AG08395 (cell line): ENCODE measurements at places on chromosomes 3 and 15.

- DNase-seq: no peak
Observed at GRCh38 chr3:63685340-63685739, 32.9 kb downstream of the SNTN start.

GRCh38 chr3:131142580-131142979, 115.9 kb downstream of the NEK11 start:
- DNase-seq: no peak

DNA sequence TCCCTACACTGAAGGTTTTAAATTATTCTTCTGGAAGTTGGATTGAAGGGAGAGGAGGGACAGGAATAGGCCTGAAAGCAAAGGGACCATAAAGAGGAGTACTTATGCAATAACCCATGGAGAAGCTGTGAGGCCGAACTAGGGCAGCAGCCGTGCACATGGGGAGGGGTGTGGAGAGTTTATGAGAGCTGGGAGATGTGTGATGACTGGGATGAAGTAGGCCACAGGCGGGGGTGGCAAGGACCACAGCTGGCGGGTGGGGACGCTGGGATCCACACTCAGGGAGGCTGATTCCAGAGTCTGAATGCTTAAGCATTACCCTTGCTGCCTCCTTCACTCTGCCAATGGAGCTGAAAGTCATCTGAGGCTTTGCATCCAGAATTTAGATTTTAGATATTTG, 123.8 kb downstream of the ARNT2 start:
- no peak for DNase-seq

DNA sequence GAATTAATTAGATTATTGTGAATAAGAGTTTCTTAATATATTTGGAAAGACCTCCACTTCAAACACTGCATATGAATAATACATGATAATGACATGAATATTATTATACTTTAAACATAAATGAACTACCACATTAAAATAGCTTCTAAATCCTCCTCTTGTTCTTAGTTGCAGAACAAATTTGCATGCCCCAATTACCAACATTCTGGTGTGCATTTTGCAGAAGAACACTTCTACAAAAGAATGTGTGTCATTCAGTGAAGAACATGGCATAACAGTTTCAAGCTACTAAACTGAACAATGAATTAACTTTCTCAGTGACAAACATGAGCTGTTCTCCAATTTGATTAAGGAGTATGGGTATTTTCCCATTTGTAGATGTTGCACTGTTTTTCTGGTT, 711.3 kb upstream of the NAALADL2 start:
- DNase-seq: no peak

GRCh38 chr3:39146083-39146501, 7.3 kb downstream of the CSRNP1 start:
- no peak for DNase-seq

- no peak for DNase-seq
Observed at GRCh38 chr3:44894485-44894884, 20.1 kb downstream of the TGM4 start.

- DNase-seq: no peak
Observed at GRCh38 chr3:10259798-10260197, 11.5 kb downstream of the TATDN2 start.

- no peak for DNase-seq
Observed at GRCh38 chr15:70443486-70444273, 319.7 kb downstream of the UACA start.

DNA sequence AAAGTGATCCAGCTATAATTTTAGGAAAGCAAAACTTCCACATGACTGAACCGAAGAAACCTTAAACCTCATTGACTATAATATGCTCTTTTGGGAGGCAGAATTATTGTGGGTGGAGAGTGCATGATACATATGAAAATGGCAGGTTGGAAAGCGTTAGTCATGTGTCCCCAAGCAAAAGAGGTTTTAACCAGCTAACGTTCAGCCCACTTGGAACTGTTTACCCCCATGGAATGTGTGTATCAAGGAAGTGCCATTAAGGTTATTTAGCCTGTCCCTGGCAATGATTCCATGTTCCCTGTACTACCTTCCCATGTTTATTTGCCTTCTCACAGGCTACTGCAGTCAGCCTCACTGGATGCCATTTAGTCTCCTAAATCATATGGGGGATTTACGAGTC, 44.1 kb upstream of the LRRC58 start:
- DNase-seq: no peak

GRCh38 chr15:64324165-64324877, 31.7 kb downstream of the CSNK1G1 start:
- DNase-seq: no peak

- peak; percentile 75 for DNase-seq
Observed at GRCh38 chr15:90592131-90592881, 62.6 kb downstream of the CRTC3 start.

DNA sequence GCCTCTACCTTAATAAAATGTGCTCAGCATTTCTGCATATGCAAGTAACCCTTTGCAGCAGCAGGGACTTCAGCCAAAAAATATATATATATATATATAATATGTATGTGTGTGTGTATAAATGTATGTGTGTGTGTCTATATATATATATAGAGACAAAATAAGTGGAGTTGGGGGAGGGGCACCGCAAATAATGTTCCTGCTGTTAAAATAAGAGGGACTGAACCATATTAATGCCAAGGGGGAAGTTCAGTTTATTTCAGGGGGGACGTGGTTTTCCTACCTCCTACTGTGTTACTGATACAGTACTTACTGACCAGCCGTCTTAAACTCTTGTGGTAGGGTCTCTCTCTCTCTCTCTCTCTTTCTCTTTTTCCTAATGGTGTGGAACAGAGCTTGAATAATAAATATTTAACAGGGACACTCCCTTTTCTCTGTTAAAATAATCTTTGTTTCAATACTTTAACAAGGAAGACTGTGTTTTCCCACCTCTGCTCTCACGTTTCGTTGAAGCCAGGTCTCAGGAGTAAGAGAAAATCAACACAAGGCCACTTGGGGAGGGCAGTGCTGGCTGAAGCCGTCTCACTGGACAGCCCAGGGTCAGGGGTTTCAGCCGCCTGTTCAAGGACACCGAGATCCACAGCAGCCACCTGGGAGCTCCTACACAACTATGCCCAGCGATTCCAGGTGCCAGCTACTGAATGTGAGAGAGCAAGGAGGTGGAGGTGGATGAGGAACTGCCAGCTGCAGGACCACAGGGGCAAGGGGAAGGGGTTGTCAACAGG, 42.8 kb upstream of the ADAMTSL3 start:
- no peak for DNase-seq

DNA sequence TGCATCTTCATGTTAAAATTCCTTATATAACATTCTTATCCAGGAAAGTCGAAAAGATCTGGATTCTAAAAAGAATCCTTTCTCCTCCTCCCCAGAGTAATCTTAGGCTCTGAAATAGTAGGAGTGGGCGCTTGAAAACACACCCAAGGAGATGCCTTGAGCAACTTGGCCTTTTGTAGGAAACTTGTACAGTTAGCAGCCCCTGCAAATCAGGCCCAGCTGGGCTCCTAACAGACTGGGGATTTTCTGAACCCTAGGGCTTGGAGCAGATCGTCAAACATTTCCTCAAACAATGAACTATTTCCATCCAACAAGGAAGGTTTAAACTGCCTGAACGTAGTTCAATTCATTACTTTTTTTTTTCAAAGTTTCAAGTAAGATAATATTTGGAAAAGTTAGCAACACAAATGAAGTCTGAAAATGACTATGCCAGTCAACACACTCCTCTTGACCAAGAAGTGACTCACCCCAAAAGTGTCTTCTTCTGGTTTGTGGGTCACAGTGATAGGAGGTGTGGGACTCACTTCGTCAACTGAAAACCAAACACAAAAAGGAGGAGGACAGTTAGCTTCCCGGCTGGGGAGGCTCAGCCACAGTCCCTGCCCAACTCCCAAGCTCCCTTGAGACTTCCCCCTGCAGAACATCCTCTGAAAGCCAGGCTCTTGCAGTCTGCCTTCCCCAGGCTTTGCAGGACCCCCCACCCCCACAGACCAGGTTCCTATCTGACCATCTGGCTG, 129.7 kb downstream of the NTRK3 start:
- peak; percentile 42 for DNase-seq

- peak; percentile 48 for DNase-seq
Observed at GRCh38 chr3:129992781-129993180, 18.3 kb downstream of the TRH start.

DNA sequence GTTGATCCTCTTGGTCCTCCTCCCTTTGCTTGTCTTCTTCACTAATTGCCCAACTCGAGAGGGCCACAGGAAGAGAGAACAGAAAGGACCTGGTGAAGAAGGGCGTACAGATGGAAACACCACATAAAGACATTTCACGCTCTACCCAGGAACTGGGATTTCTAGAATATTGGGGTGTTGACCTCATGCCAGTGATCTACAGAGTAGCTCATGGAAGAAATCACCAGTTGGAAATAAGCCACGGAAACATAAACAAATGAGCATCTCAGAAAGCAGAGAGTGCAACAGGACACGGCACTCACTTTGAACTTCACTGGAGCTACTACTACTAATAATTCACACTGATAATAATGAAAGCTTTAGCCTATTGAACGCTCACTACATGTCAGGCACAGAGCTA, 84.6 kb upstream of the ARHGEF3 start:
- DNase-seq: no peak

DNA sequence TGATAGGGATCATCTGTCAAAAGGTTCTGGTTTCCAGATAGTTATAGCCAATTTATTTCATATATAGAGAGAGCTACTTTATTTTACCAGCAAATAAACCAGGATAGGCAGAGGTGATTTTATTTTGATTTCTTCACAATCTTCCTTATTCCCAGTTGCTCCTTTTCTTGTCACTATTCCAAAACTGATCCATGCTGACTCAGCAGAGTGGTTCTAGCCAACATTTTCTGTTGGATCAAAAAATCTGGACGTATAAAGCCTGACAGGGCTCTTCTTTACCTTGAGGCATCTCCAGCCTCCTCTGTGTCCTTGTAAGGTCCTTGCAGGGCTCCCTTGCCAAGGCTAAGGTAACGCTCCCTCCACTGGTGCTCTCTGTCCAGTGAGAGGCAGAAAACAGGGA, 15.8 kb downstream of the HDC start:
- no peak for DNase-seq

DNA sequence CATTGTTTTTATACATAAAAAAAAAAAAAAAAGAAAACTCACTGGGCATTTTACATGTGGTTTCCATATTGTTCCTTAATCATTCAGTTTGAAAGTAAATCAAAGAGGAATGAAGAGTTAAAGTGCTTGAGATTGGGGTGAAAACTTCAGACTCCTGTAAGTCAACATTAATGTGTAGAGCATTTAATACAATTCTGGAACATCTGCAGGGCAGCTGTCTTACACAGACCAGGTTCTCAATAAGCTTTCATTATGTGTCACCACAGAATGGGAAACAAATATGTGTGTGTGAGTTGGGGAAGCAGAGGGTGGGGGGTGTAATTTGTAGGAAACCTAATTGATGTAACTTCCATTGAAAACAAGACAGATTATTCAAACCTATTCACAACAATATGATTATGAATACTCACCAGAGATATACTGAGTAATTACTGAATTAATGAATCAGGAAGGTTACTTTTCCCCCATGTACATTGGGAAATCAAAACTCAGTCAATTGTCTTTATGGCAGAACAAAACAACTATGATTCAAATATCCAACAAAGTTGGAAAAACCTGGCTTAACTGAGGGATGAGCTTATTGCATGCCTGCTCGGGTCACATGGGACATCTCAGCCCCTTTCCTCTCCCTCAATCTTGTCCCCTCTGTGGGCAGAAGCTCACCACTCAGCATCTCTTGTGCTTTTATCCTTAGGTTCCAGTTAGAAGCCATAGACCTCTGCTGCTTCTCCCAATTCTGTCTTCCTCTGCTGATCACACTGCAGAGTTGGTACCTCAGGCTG, 281.2 kb upstream of the THBS1 start:
- DNase-seq: no peak

GRCh38 chr3:28151608-28152228, 89.7 kb upstream of the CMC1 start:
- no peak for DNase-seq

DNA sequence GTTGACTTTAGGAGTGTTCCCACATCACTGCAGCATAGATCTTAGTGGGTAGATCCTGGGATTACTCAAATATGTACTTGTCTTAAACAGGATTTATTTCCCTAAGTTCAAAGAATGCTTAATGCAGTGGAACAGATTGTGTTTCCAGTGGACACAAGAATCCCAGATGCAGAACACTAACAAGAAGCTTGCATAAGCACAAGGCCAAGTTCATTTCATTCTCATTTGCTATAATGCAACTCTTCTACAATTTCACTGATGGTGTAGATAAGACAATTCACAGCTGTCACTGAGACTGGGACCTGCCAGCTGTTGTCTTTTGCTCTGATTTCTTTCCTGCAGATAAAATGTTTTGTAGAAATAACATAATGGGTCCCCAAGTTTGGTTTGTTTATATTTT, 225.6 kb downstream of the NFKBIZ start:
- DNase-seq: no peak

GRCh38 chr15:68795298-68795848, 25.3 kb downstream of the ANP32A start:
- peak; percentile 92 for DNase-seq

GRCh38 chr3:169509359-169509758, 154.2 kb downstream of the MECOM start:
- DNase-seq: no peak

GRCh38 chr3:105827959-105828358, 40.9 kb downstream of the CBLB start:
- peak; percentile 55 for DNase-seq
